ENCODE measurements at places on chromosomes 2 and 18. TPM values are rescaled to one million over a fixed set of nuclear protein-coding genes. Genes with fewer than 3 reads are reported as not detected.

The NTSR2 gene
- total RNA-seq: not detected

- H3K27me3 ChIP-seq: no peaks in the 10 kb centered on the region
- H3K27ac ChIP-seq: no peak overlapping the region
- H3K4me3 ChIP-seq: no peak overlapping the region
- no peaks in the 10 kb centered on the region for H3K4me1 ChIP-seq
- DNase-seq: no peak
Measured at GRCh38 chr18:25568986-25569385, 217.0 kb upstream of the ZNF521 start.

The AGBL5 gene
- total RNA-seq: 10.7 TPM

The METTL21A gene
- 13.9 TPM for total RNA-seq

The GRB14 gene
- total RNA-seq: not detected

The MAL gene
- 127 TPM for total RNA-seq

DNA sequence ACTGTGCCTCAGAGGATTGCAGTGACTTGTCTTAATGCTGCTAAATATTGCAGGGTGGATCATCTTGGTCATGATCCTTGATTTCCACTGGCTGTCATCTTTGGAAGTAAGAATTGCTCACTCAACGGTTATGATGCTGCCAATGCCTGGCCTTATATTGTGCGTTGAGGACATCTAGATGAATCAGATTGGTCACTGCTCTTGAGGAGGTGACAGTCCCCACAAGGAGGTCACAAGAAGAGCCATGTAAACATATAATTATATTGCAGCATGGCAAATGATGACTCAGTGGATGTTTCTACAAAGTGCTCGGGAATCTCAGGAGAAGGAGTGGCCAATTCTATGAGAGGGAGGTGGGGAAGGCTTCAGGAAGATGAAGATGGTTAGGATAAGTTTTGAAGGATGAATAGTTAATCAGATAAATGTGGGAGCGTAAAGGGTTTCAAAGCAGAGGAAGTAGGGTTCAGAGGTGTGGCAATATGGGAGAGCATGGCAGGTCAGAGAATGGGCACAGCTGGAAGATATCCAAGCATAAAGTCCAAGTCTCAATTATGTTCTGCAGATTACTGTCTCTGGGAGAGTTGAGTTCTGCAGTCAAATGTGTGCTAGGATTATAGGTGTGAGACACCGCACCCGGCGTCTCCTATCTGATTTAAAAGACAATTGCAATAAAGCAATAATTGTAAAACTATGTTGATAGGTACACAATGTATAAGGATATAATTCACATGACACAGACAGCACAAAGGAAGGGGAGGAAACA is 21.3 kb upstream of the TMEM131 start:
- no peaks in the 10 kb centered on the region for H3K4me1 ChIP-seq
- DNase-seq: no peak
- H3K27me3 ChIP-seq: peaks cover 21% of the 10 kb centered on the region
- H3K4me3 ChIP-seq: no peak overlapping the region
- H3K27ac ChIP-seq: no peak overlapping the region

The HJURP gene
- 1.1 TPM for total RNA-seq

The BOK gene
- not detected for total RNA-seq

The DIPK1C gene
- not detected for total RNA-seq

DNA sequence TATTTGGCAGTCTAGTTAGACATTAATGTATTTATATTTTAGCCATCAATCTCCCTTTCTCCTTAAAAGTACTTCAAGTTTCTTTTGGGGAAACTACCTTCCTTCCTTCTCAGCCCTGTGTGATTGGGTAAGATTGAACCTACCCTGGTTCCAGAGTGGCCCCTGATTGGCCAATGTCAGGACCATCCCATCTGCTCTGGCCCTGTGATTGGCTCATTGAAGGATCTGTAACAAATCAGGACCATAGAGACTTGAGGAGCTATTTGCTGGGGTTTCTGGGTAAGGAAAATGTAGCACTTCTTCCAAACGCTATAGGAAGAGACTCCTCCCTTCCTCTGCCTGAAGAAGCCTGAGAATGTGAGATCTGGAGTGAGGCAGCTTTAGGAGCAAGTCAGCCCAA is 59.3 kb downstream of the AQP4 start:
- no peak for DNase-seq
- no peaks in the 10 kb centered on the region for H3K27me3 ChIP-seq
- H3K4me3 ChIP-seq: no peak overlapping the region
- H3K36me3 ChIP-seq: no peaks in the 10 kb centered on the region
- no peaks in the 10 kb centered on the region for H3K4me1 ChIP-seq
- H3K27ac ChIP-seq: no peak overlapping the region

The TMEM163 gene
- 0.57 TPM for total RNA-seq

DNA sequence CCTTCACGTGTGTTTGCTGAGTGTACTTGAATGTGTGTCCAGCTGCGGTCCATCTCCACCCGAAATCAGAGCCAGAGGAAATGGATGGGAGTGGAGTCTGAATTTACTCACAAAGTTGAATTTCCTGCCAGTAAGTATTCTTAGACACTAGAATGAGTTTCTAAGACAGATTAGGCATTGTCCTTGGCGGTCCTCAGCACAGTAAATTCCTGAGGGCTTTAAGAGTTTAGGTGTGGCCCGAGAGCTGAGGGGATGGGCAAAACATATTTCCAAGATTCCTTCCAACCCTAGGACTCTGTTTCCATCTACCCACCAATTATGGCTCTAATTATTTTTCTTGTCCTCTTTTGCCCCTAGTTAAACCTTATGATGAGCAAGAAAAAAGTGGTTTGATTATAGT is 90.3 kb upstream of the PHLPP1 start:
- H3K36me3 ChIP-seq: no peaks in the 10 kb centered on the region
- H3K27ac ChIP-seq: no peak overlapping the region
- H3K4me3 ChIP-seq: no peak overlapping the region

The UGP2 gene
- 82.7 TPM for total RNA-seq

GRCh38 chr2:174749793-174750192 is 14.5 kb downstream of the CHRNA1 start:
- no peak overlapping the region for H3K4me3 ChIP-seq
- H3K4me1 ChIP-seq: peaks cover 27% of the 10 kb centered on the region
- no peaks in the 10 kb centered on the region for H3K27me3 ChIP-seq
- H3K27ac ChIP-seq: peak overlapping the region; percentile 96

The EDAR gene
- total RNA-seq: 0.37 TPM

GRCh38 chr2:230323385-230324106 is 3.4 kb upstream of the SP140L start:
- no peaks in the 10 kb centered on the region for H3K27me3 ChIP-seq
- no peak for DNase-seq
- H3K4me1 ChIP-seq: peaks cover 54% of the 10 kb centered on the region
- H3K36me3 ChIP-seq: peaks cover 3% of the 10 kb centered on the region

The YES1 gene
- total RNA-seq: 6.9 TPM

GRCh38 chr2:131572175-131572574 is 44.5 kb downstream of the CCDC74A start:
- H3K27ac ChIP-seq: no peak overlapping the region
- H3K27me3 ChIP-seq: peaks cover 40% of the 10 kb centered on the region
- H3K4me3 ChIP-seq: no peak overlapping the region
- DNase-seq: no peak
- H3K4me1 ChIP-seq: no peaks in the 10 kb centered on the region

GRCh38 chr2:24110660-24111303 is 12.4 kb downstream of the PFN4 start:
- no peaks in the 10 kb centered on the region for H3K4me1 ChIP-seq
- no peak overlapping the region for H3K27ac ChIP-seq
- no peak overlapping the region for H3K4me3 ChIP-seq
- H3K27me3 ChIP-seq: no peaks in the 10 kb centered on the region
- H3K36me3 ChIP-seq: no peaks in the 10 kb centered on the region

The NGEF gene
- total RNA-seq: not detected

GRCh38 chr2:71581026-71581425 is 127.7 kb downstream of the DYSF start:
- H3K4me3 ChIP-seq: no peak overlapping the region
- H3K27ac ChIP-seq: no peak overlapping the region
- DNase-seq: no peak
- H3K27me3 ChIP-seq: peaks cover 15% of the 10 kb centered on the region
- H3K4me1 ChIP-seq: peaks cover 2% of the 10 kb centered on the region

The CYRIA gene
- total RNA-seq: 0.68 TPM

DNA sequence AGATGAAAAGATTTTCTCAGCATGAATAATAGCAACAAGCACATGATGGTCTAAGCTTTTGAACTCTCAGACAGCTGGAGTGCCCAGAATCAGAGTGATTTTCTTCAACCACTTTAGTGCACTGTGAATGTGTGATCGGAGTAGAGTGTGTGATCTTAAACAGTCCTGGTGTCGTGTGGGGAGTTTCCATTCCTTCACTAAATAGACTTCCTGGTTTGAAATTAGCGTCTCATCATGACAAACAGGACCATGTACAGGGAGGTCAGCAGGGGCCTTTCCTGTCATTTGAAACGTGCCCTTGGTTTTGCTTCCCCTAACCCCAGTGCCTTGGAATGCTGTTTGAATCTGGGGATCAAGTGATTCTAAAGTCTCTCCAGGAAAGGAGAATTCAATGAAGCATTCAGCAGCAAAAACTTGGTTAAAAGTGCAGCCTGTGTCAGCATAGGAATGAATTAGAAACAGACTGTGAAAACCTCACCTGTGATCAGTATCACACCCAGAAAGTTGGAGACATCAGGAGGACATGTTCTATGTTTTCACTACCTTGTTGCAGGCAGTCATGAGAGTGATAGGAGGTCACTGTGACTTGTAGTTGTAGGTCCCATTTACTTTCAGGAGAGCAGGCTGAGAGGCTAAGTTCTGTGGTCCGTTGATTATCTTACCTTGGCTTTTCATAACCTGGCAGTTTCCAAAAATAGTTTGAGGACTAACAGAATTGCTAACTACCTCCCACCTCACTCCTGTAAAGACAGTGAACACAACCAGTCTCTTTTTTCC is 400.3 kb downstream of the MTX2 start:
- H3K36me3 ChIP-seq: peaks cover 2% of the 10 kb centered on the region
- H3K4me1 ChIP-seq: peaks cover 2% of the 10 kb centered on the region
- H3K27ac ChIP-seq: no peak overlapping the region
- DNase-seq: no peak
- peaks cover 54% of the 10 kb centered on the region for H3K27me3 ChIP-seq
- H3K4me3 ChIP-seq: no peak overlapping the region

DNA sequence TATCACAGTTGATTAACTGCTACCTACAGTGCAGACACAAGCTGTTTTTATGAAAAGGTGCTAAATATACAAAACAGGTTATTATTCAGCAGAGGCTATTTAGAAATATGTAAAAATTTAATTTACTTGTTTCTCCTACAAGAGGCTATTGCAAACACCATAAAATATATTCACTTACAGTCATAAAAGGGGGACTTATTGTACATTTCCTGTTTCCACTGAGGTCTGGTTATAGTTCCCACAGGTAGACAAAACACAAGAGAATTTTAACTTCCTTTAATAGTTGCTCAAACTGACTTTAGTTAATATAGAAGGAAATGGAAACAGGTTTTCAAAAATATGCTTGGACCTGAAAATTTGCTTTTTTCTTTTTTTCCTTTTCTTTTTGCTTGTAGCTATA is 40.0 kb upstream of the FRZB start:
- H3K4me3 ChIP-seq: no peak overlapping the region
- no peaks in the 10 kb centered on the region for H3K4me1 ChIP-seq
- H3K27ac ChIP-seq: peak overlapping the region; percentile 6
- H3K36me3 ChIP-seq: peaks cover 2% of the 10 kb centered on the region

- no peaks in the 10 kb centered on the region for H3K4me1 ChIP-seq
- no peak for DNase-seq
- no peaks in the 10 kb centered on the region for H3K36me3 ChIP-seq
- H3K27me3 ChIP-seq: peaks cover 28% of the 10 kb centered on the region
Measured at GRCh38 chr2:235070063-235070706, 118.4 kb downstream of the SH3BP4 start.

DNA sequence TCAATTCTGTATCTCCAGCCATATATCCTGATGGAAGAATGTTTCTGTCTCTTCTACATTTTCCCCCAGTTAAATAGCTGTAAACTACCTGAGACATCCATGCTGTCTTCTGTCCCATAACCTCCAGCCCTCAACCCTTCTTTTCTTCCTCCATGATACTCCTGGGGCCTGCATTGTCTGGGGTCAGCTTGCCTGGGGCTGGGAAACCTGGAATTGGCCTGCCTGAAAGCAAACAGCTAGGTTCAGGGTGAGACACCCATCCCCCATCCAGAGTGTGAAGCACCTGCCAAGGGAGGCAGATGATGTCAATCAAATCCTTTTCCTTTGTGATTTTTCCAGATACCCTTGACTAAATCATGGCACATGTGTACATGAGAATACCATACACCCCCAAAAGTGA is 313.7 kb upstream of the MGAT5 start:
- peaks cover 2% of the 10 kb centered on the region for H3K36me3 ChIP-seq
- no peak for DNase-seq
- no peaks in the 10 kb centered on the region for H3K4me1 ChIP-seq
- H3K4me3 ChIP-seq: no peak overlapping the region

GRCh38 chr2:105262651-105263091 is 21.1 kb downstream of the GPR45 start:
- DNase-seq: no peak
- H3K27me3 ChIP-seq: no peaks in the 10 kb centered on the region
- H3K27ac ChIP-seq: no peak overlapping the region
- H3K4me3 ChIP-seq: no peak overlapping the region
- H3K36me3 ChIP-seq: peaks cover 5% of the 10 kb centered on the region
- H3K4me1 ChIP-seq: peaks cover 3% of the 10 kb centered on the region

The IL36B gene
- not detected for total RNA-seq

The TEX44 gene
- not detected for total RNA-seq

The CXCR4 gene
- 1,189 TPM for total RNA-seq

- H3K4me3 ChIP-seq: no peak overlapping the region
- H3K27me3 ChIP-seq: no peaks in the 10 kb centered on the region
- H3K4me1 ChIP-seq: peaks cover 4% of the 10 kb centered on the region
Measured at GRCh38 chr2:181178823-181179412, 198.5 kb downstream of the UBE2E3 start.

GRCh38 chr18:40060562-40060961 is 1894.5 kb upstream of the PIK3C3 start:
- no peaks in the 10 kb centered on the region for H3K4me1 ChIP-seq
- no peaks in the 10 kb centered on the region for H3K27me3 ChIP-seq
- H3K4me3 ChIP-seq: no peak overlapping the region
- no peaks in the 10 kb centered on the region for H3K36me3 ChIP-seq

GRCh38 chr2:31735716-31736115 is 155.0 kb upstream of the SRD5A2 start:
- no peaks in the 10 kb centered on the region for H3K27me3 ChIP-seq
- H3K36me3 ChIP-seq: no peaks in the 10 kb centered on the region
- H3K4me3 ChIP-seq: no peak overlapping the region
- H3K4me1 ChIP-seq: no peaks in the 10 kb centered on the region
- H3K27ac ChIP-seq: no peak overlapping the region

DNA sequence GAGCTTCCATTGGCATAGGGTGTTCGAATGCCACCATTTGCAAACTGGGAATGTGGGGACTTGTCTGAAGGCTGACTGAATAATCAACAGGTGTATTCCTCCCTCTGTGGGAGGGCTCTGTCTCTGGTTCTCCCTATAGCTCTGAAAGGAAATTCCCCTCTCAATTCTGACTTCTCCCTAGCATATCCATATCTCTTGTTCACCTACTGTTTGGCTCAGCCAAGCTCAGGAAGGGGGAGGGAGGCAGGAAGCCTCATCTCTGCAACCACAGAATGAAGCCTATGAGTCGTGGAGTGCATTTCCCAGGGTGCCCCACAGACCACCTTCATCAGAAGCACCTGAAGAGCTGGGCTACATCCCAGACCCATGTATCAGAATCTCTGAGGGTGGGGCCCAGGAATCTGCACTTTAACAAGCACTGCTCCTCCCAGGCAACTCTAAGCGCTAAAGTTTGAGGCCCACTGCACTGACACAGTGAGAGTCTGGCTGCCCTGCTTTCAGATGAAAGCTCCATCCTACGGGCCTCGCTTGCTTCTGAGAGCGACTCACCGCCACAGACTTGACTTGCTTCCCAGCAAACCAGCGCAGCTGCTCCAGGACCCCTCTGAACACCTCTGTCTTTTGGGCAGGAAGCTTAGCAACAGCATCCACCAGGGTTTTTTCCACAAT is 32.0 kb downstream of the XDH start:
- H3K4me1 ChIP-seq: peaks cover 5% of the 10 kb centered on the region
- H3K36me3 ChIP-seq: no peaks in the 10 kb centered on the region
- H3K4me3 ChIP-seq: no peak overlapping the region
- peaks cover 6% of the 10 kb centered on the region for H3K27me3 ChIP-seq
- DNase-seq: no peak
- no peak overlapping the region for H3K27ac ChIP-seq
